ENCODE measurements at places on chromosomes 12 and 14.

DNA sequence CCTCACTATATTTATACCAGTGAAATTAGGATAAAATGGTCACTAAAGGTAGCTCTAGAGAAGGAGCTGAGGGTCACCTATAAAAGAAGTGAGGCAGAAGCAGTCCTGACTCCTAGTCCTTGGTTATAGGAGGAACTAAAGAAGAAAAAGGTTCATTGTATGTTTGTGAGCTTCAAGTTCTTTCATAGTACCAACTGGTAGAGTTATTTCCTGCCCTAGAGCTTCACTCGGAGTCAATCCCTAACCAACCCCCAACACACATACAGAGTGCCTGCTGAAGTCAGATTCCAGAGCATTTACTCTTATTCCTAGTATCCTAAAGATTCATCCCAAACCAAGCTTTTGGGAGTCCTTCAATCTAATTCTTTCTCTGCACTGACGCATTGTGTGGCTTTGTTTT is 29.3 kb upstream of the FRMD6 start:
- DNase-seq = no peak

GRCh38 chr12:7066596-7066995 is 6.1 kb downstream of the C1S start:
- DNase-seq = no peak

GRCh38 chr12:127809275-127809674 is 457.7 kb upstream of the TMEM132C start:
- peak; percentile 88 for DNase-seq

DNA sequence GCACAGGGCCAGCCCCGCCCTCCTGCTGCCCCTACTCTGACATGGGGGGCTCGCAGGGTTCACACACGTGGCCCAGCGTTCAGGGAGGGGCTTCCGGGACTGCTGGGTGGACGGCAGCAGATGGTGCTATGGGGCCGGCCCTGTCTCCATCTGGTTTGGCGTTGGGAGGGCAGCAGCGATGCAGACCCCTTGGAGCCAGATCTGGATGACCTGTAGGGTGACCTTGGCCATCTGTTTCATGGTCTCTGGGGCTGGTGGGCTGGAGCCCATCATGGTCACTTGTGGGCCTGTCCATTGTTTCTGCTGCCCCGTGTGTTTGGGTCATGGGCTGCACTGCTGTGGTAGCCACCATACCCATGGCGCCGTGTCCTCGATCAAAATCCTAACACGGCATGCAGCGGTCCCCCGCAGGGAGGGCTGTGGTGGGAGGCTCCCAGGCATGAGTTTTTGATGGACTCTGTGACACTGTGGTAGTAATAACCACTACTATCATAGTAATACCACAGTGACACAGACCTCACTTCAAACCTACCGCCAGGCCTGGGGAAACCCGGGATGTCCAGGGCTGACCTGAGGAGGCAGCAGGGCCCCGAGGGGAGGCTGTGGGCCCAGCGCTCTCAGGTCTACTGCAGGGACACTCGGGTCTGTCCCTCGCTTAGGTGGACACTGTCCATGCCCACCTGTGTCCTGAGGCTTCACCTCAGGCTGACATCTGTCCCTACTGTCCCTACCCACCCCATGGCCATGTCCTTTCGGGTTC is 359.4 kb downstream of the TMEM121 start:
- DNase-seq = no peak

GRCh38 chr14:104235686-104236085 is 97.3 kb downstream of the KIF26A start:
- DNase-seq = no peak

DNA sequence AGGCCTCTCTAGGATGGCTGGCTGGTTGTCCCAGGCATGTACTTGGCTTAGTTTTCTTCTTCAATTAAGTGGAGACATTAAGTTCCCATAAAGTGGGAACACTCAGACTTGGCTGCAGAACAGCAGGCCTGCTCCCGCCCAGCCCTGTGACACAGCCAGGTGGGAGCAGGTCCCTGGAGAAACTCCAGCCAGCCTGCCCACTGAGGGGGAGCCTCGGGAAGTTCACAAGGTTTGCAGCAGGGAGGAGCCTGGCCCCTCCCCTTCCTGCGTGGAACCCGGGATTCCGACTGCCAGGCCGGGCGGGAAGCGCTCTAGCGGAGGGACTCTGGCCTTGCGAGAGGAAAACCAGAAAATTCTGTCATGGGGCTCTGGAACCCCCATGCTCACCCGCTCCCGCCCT is 98.3 kb upstream of the EVL start:
- DNase-seq = no peak

DNA sequence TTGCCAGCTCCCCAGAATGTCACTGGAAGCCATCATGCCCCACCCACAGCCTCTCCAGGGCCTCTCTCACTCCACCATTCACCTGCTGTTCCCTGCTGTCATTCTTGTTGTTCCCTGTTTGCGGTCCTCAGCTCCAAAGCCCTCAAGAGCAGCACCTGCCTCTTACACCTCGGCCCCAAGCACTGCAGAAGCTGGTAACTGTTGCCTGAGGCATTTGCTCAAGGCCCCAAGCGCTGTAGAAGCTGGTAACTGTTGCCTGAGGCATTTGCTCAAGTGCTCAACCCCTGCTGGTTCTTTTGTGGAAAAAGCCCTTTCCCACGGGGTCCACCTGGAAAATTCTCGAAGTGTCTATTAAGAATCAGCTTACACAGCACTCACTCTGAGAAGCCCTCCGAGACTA is 78.0 kb downstream of the ARL6IP4 start:
- no peak for DNase-seq
